ENCODE measurements at places on chromosomes 3 and 15.
A peak's percentile ranks its signal among the peaks of the same experiment; 100 is the strongest.

- DNase-seq: no peak
These were observed 2.6 kb upstream of the HYAL2 start for GRCh38 chr3:50325113-50325480.

DNA sequence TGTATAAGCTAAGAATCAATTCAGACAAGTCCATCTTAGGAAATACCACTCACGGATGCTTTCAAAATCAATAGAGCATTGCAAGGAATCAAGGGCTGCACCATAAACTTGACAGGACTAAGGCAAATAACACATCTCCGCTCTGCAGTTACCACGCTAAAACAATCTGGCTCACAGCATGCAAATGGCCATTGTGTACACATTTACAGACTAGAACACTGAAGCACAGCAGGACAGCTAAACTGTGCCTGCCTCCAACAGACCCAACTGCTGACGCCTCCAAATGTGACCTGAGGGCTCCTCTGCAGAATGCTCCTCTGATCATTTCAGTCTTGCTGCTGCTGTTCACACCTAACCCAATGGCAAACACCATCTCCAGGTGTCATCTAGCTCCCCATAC lies 104.3 kb downstream of the MEX3B start:
- no peak for DNase-seq

DNA sequence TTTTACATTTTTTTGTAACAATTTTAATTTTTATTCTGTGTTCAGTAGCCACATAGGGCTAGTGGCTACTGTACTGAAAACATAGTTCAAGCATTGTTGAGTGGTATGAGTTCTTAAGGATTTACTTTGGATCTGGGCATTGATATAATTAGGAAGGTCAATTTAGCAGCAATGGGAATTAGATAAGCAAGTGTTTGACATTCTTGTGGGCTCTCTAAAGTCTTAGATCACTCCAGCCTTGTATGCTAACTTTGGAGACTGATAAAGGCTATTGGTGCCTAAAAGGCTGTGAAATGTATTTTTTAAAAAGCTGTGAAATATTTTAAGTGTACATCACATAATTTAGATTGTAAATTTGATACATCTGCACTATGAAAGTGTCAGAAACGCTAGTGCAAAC lies 2.5 kb upstream of the DNAJC13 start:
- DNase-seq: no peak

DNA sequence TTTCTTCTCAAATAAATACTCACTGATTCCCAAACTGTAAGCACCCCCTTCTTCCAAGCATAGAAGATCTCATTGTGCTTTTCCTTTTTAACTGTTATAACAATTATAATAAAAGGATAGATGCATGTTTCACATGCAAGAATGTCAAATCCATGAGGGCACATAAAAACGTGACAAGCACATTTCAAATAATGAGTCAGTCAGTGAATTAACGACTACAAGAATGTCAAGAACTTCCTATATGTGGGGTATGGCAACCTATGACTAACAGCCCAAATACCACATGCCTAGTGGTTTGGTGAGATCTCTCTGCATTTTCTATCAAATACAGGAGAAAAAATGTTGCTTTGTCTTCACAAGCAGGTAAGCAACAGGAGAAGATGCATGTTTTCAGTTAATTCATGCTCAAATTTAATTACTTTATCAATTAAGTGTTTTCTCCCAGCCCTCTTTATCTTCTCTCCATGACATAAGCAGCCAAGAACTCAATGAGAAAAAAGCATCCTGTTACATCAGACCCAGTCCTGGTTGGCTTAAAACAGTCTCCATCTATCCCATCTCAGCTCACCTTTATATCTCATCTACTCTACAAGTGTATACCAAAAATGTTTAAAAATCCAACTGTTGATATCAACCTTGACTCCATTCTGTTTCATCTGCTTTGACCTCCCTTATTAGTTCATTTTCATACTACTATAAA lies 181.5 kb upstream of the LMCD1 start:
- no peak for DNase-seq

DNA sequence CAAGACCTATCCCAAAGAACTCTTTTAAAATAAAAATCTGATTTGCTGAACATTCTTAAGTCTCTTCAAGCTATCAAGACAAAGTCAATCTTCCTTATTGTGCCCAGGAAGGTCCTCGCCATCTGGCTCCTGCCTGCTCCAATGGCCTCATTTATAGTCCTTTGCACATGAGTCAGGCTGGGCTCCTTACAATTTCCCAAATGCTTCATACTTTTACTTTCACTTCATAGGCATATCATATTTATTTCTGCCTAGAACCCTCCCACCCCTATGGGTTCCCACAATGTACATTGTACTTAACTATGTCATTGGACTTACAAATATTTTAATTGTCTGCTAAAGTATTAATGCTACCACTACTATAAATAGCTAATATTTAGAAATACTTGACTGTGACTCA lies 9.1 kb downstream of the THRB start:
- no peak for DNase-seq

GRCh38 chr3:175655351-175655750 lies 796.2 kb downstream of the NAALADL2 start:
- no peak for DNase-seq

DNA sequence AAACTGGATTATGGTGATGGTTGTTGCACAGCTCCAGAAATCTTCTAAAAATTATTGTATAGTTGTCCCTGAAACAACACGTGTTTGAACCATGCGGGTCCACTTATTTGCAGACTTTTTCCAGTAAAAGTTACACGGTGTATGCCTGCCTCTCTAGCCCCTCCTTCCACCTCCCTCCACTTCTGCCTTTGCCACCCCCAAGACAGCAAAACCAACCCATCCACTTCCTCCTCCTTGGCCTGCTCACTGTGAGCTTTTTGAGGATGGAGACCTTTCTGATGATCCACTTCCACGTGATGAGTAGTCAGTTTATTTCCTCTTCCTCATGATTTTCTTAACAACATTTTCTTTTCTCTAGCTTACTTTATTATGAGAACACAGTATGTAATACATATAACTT lies 5.4 kb downstream of the CYFIP1 start:
- DNase-seq: peak; percentile 45

DNA sequence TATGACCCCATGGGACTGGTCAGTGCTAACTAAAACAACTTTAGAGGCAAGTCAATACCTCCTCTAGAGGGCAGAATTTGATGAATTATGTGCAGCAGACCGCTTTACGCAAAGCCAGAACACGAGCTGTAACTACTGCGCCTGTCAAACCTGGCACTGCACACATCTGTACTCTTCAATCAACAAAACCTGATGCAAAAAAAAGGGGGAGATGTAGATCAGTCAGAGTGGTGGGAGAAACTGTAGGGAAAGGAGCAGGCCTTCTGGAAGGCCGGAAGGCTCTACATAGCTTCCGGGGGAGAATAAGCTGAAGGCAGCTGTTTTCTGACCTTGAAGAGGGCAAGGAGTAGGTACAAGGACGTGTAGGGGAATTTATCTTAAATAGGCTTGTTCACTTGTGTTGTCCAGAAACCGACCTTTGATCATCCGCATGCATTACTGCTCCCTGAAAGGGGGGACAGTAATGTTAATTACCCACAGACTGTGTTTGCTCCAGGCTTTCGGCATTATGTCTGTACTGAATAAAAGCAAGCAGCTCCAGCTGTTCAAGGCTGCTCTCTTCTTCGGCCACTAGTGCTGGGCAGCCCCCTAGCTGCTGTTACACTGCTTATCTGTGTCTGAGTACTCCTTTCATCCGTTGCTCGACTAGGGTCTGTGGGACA lies 41.0 kb downstream of the GPR160 start:
- no peak for DNase-seq

GRCh38 chr3:142809259-142809658 lies 79.6 kb downstream of the PCOLCE2 start:
- no peak for DNase-seq

DNA sequence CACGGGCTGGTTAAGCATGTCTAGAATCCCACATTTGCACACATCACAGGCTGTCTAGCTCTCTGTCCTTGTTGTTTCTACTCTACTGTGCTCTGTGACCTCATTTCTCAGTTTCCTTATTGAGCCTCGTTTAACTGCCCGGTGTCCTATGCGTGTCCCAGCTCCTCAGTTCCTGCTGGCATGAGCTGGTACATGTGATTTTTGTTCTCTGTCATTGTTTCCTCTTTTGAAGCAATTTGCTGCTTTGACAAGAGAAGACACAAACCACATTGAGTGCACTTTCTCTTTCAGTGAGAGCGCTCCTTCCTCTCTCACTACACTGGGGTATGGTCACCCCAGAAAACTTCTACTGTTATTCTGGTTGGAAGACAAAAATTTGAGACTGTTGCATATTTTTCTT lies 563.5 kb downstream of the PDCD6IP start:
- no peak for DNase-seq

GRCh38 chr3:49346797-49347251 lies 7.0 kb upstream of the USP4 start:
- DNase-seq: no peak

DNA sequence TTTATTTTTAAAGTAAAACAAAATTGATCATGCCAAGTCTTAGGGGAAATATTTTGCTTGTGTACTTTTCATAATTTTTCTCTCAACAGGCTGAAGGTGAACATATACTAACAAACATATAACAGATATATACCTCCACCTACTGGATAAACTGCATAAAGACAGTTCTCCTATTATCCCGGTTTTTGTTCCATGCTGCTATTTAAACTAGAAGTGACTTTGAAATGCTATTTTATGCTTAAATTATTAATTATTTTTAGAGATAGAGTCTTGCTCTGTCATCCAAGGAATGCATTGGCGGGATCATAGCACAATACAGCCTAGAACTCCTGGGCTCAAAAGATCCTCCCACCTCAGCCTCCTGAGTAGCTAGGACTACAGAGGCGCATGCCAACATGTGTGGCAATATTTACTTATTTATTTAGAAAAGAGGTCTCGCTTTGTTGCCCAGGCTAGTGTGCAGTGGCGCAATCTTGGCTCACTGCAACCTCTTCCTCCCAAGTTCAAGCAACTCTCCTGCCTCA lies 49.8 kb downstream of the ST3GAL6 start:
- DNase-seq: no peak

DNA sequence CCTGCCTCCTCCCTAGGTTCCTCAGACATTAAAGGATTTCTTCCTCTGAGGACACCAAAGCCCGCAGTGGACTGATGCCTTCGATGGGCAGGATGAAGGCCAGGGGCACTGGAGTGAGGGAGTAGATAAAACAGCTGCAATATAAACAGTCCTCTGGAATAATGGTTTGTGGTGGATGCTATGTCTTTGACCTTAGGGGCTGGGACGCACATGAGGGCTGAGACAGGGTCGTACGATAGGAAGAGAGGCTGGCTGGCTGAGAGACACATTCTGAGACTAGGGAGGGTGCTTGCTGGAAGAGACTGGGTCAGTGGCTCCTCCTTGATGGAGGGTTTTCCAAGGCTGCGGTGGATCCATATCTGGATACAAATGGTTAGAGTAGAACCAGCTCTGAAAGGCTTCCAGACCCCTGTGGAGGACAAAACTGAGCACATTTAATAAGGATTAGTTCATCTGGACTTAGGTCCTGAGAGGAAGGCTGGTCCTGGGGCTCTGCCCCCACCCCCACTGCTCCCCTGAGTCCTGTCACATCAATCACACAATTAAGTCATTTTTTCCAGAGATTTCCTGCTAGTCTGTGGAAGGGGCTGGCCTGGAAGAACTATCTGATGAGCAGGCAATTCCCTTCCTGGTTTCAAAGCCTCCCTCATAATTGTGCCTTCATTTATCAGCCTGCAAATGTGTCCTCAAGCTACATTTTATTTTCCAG lies 15.8 kb downstream of the TBC1D21 start:
- peak; percentile 53 for DNase-seq

GRCh38 chr15:89714775-89715174 lies 24.2 kb downstream of the WDR93 start:
- DNase-seq: no peak

DNA sequence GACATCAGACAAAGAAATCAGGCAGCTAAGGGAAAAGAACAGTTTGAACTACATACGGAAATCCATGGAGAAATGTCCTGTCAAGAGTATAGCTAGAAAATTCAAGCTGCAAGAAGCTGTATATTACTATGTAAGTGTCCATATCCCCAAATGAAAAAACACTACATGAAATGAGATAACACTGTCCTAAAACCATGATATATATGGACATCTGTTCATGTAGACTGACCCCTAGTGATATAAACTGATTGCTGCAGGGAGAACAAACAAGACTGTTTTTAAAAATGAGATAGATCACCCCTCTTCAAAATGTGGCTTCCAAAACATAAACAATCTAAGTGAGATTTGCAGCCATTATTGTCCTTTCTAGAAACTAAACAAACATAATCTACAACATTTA lies 985.6 kb downstream of the EPHA3 start:
- DNase-seq: no peak

DNA sequence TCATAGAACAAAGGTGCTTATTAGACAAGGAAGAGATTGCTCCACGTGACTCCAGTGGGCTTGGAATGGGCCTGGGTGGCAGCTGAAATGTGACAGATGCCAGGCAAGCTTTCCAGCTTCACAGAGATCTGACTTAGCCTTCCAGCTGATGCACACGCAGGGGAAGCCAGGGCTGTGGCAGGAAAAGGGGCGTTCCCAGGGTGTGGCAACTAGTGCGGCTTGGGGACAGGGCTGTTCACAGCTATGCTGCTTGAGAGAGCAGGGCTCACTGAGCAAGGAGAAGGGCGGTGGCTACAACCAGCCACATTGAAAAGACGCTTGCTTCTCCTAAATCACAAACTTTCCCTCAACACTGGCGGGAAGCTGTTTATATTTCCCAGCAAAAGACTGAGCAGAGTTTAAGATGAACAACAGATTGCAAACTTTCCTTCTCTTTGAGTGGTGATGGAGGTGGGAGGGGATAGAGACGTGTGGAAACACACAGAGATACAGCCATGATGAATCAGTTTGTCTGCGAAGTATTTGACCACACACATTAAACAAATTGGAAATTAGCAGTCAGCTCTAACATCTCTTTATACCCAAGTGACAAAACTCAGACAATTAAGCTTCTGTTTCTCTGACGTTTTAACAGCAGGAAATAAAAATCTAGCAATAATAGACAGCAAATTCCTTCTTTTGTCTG lies 127.5 kb downstream of the BDH1 start:
- peak; percentile 74 for DNase-seq

DNA sequence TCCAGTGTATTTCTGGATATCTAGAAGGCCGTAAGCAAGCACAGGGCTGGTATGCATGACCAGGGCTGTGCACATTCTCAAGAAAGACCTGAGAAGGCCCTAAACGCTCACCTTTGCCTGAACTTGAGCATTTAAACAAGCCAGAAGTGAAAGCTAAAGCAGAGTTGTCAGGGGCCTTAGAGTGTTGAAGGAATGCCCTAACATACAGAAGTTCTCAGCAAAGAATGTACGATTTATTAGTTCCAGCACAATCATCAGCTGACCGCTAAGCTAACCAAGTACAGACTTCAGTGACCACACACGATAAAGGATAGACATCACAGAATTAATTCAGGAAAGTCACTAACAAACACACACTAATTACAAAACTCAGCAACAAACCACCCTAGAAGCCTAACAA lies 8.7 kb downstream of the HLTF start:
- DNase-seq: no peak

DNA sequence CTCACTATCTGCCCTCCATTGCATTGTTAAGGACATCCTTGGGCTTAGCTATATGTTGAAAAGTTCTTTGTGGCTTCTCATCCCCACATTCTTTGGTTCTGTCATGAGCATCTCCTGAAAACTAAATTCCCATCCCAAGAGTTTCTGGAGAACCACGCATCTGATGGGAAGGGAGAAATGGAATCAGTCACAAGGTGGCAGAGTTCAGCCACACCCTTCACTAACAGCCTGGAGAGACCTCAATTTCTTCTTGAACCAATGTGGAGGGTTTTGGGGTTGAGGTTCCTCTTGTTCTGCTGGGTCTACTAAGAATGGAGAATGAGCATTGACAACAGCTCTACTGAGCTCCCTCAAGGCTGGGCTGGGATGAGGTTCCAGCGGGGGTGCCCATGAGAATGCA lies 15.6 kb upstream of the MAGEL2 start:
- DNase-seq: no peak

All from suprapubic skin (tissue), 4 donors.